ENCODE measurements at places on chromosomes 13 and 19.

DNA sequence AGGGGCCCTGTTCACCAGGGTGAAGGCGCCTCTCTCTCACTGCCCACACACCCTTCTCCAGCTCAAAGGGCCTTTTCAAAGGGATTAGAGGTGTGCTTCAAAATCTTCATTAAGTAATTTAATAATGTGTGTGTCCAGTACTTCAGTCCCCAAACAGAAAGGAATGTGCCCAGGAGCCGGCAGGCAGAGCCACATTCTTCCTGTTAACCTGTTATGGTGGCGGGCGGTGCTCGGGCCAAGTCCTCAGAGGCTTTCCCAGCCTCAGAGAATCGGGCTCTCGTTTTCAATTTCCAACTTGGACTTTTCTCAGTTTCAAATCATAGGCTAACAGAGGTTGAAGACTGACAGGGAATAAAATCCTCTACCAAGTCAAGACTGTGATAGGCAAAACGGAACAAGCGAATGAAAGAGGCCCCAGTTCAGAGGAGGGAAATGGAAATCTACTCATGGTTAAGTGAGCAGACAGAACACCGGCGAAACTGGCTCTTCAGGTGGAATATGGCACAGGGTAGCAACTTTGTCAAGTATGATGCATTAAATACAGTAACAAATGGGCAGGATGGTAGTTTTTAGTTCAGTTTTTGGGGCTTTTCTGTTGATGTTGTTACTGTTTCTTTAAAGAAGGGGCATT, 68.6 kb downstream of the FOXO1 start:
- no peak for DNase-seq

DNA sequence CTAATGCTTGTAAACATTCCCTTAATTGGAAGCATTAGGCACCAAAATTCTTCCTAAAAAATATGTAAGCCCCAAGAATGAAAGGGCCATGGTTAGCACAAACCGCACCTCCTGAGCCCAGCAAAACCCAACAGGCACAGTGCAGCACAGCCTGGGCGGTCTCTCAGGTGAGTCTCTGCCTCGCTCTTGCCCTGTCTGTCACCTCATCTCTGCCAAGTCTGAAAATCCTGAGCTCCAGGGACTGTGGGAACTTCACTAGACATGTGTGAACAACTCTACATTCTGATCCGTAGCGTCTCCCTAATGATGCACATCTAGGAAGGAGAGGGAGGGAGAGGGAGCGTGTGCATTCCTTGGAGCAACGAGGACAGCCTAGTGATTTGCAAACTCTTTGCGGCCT, 88.8 kb upstream of the GJB6 start:
- DNase-seq = no peak

DNA sequence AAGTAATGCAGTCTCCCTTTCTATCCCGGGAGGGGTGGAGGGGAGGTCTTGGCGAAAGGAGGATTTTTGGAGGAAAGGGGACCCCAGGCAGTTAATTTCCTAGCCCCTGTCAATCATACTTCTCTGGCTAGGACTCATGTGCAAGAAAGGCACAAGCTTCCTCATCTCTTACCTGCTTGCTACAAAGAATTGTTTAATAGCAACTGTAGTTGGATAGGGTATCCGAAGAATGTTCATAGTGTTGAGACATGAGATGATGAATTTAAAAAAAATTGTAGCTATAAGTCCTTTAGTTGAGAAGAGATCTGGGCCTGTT, 525 bp downstream of the BORA start:
- DNase-seq = no peak

- no peak for DNase-seq
Observed at GRCh38 chr19:9881720-9882119, 46.6 kb downstream of the PIN1 start.

All from activated CD4-positive, alpha-beta memory T cell treated with anti-CD3 and anti-CD28 coated beads, Interleukin-2, amount 10 ng/mL, durations not matched to agents 7 days and 5 days (primary cell).